ENCODE measurements at places on chromosomes 6 and 20.

DNA sequence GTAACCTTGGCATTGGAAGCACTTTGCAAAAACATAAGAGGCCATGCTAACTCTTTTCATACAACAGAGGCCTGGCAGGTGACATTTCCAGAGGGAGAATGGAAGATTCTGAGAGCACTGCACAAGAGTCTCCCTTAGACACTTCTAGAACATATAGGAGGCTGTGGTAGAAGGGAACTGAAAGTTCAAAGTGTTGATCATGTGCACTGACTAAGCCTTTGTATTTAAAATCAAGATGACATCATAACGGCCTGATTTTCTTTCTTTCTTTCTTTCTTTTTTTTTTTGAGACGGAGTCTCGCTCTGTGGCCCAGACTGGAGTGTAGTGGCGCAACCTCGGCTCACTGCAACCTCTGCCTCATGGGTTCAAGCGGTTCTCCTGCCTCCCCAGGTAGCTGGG lies 26.8 kb upstream of the DNAAF9 start:
- DNase-seq: no peak

DNA sequence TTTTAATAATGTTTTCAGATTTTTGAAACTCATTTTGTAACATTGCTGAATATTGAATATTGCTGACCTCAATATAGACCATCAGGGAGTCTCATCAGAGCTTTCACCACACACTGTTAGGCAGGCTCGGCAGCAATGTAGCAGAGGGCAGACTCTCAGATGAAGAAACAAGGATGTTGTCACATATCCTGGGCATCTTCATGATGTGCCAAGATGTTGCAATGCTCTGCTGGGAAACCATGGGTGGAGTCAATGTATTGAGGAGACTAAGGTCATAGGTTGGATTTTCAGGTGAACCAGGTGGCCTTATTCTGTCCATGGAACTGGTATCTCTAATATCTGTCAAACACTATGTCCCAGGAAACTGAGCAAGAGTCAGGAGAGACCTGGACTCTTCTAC lies 27.3 kb downstream of the NR2E1 start:
- DNase-seq: no peak

GRCh38 chr6:112522587-112522986 lies 175.5 kb downstream of the RFPL4B start:
- no peak for DNase-seq

GRCh38 chr20:34861386-34862084 lies 11.1 kb downstream of the GGT7 start:
- DNase-seq: no peak

GRCh38 chr6:139473231-139473701 lies 98.8 kb upstream of the CITED2 start:
- DNase-seq: no peak

- no peak for DNase-seq
Observed at GRCh38 chr6:114581293-114581692, 238.5 kb upstream of the HS3ST5 start.

DNA sequence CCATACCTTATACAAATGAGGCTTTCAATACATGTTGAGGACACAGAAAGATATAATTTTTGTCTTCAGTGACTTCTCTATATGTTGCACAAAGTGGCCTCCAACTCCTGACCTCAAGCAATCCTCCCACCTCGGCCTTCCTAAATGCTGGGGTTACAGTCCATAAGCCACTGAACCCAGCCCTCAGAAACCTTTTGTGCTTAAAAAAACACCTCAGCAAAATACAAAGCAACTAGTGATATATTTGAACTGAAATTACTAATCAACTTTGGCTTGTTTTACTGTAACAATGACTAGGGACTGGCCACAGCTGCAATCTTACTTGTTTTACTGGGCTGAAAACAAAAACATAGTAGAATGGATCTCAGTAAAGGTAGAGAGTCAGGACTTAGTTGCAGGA lies 3.2 kb upstream of the ZNF184 start:
- DNase-seq: no peak

DNA sequence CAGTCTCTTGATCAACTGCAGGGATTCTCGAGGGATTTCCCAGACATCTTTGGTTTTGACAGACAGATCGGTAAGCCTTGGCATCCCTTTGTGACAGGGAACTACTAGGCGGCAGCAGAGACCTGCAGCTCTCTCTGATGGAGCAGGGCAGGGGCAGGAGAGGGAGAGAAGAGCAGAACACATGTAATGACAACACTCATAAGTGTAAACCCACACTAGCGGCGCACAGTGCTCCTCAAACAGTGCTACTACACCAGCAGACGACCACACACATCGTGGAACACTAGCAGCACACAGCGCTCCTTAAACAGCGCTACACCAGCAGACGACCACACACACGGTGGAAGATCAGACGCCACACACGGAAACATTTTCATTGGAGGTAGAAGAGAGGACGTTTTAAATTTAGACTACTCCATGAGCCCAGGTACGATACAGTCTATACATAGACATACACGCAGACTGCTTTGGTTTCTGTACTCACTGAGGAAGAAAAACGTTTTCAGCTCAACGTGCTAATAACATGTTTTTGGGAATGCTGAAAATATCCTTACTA lies 94.5 kb upstream of the TRAF3IP2 start:
- DNase-seq: no peak

DNA sequence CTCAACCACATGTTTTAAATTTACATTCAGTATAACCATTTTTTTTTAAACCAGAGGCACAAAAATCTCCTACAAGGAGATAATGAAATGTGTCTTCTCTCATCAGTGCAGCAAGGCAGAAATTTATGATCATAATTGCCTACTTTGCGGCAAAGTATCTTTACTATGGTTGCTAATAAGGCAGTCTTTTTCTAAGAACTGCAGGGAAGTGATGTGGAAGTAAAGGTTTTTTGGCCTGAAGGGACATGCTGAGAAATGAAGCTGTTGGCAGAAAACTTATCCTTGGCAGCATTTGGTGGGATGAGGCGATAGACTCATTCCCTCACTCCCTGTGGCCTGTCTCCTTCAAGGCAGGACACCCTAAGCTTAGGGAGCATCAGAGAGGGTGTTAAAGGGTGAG lies 48.7 kb downstream of the SCGN start:
- no peak for DNase-seq

DNA sequence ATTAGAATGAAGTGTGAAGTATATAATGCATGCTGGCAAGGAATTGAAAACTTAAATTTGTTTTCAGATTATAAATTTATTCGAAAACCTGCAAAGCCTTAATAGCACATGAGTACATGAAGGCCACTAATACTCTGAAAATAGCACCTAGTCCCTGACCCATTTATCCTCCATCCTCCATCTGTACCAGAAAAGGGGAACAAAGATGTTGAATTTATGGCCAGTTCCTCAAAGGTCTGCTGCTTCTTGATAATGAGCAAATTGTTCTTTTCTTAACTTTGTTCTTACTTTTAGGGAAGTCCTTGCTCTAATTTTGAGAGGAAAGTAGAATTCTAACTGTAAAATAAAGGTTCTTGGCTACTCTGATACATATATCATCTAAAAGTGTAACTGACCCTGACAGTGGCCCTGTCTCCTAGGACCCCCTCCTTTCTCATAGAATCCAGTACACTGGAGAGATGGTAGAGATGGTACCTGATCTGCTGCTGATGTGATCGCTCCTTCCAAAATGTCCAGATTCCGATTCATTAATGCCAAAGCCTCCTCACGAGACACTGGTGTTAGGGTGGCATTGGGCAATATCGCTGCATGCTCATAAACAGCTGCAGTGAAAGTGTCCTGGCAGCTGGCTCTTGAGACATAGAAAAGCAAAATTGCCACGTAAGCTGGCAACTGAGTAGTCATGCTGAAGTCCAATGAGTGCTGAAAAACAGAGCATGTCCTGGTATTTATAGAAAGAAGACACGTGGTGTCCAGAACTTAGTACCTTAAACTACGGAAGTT lies at the start of gene VNN1:
Gene VNN1, minus strand, starts transcription at position 704 of the 783 bp plus-strand sequence. Its CDS starts 20 bp downstream, at position 684.
- DNase-seq: no peak

DNA sequence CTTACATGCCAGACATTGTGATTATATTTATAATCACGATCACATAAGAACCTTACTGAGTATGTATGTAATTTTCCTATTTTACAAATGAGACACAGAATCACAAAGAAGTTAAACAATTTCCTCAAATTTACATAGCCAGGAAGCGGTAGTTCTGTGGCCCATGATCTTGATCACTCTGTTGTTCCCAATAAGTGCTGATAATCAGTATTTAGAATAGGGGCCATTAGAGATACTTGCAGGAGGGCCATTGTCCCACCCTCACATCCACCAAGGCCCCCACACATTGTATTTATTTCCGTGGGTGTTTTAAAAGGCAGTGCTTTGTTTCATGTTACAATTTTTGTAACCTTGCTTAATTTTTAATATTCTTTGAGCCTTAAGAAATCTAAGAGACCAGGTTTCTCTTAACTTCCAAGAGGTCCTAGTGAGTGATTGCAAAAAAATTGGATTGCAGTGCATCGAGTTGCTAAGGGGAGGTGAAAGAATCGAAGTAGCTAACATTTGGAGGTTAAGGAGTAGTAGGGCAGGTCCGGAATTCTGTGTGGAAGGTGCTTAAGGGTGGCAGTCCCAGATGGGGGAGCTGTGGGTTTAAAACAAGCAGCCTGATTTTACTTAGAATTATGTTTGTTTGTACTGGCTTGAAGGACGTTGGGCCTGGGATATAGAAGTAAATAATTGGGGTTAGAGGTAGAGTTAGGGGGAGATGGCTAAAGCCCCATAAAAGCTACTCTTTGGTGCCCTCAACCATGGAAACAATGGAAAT lies 339.4 kb downstream of the CDKAL1 start:
- DNase-seq: no peak

DNA sequence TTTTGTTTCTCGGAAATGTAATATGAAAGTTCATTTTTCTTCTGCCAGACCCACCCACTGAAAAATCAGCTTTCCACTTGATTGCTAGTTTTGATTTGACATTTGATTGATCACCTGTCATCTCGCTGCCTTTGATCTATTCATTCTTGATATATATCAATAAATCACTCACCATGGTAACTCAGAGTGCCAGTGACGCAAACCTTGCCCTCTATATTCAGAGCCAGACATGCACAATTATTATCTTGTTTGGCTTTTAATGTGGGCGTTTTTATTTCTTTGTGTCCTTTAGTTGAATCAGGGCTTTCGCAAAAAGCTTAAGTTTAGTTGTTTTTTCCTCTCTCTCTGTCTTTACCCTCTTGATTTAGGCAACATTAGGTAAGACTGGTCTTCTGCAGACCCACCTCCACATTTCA lies 2.0 kb downstream of the TSHZ2 start:
- DNase-seq: no peak

DNA sequence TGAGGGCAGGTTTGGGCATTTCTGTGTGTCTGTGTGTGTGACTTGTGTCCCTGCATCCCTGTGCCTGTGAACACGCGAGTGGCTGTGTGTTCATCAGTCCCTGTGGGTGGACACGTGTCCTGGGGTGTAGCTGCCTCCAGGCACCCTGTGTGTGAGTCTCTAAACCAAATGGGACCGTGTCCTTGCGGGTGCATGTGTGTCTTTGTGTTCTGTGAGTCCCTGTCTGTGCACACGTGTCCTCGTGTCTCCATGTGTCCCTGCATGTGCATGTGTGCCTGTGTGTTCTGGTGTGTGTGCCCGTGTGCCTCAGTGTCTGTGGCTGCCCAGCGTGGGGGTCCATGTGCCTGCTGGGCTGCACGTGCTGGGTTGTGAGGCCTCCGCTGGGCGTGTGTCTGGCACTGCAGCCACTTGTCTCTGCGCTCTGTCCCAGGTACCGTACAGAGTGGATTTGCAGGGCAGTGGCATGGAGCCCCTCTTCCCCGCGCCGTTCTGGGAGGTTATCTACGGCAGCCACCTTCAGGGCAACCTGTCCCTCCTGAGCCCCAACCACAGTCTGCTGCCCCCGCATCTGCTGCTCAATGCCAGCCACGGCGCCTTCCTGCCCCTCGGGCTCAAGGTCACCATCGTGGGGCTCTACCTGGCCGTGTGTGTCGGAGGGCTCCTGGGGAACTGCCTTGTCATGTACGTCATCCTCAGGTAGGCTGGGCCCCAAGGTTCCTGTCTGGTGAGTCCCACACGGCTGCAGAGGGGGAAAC lies 8.2 kb upstream of the LKAAEAR1 start:
- DNase-seq: no peak

DNA sequence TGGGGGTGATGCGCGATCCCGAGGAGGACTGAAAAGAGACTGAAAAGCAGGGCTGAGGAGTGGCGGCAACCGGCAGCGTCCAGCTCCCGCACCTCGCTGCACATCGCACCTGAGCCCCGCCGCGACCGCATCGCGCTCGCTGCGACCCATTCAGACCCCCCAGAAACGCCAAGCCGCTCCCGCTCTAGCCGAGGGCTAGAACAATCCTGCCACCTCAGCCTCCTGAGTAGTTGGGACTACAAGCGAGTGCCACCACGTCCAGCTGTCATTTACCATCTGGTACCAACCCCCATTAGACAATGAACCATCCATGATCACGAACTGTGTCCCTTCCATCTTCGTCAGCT lies 33.2 kb downstream of the HLA-A start:
- DNase-seq: no peak

DNA sequence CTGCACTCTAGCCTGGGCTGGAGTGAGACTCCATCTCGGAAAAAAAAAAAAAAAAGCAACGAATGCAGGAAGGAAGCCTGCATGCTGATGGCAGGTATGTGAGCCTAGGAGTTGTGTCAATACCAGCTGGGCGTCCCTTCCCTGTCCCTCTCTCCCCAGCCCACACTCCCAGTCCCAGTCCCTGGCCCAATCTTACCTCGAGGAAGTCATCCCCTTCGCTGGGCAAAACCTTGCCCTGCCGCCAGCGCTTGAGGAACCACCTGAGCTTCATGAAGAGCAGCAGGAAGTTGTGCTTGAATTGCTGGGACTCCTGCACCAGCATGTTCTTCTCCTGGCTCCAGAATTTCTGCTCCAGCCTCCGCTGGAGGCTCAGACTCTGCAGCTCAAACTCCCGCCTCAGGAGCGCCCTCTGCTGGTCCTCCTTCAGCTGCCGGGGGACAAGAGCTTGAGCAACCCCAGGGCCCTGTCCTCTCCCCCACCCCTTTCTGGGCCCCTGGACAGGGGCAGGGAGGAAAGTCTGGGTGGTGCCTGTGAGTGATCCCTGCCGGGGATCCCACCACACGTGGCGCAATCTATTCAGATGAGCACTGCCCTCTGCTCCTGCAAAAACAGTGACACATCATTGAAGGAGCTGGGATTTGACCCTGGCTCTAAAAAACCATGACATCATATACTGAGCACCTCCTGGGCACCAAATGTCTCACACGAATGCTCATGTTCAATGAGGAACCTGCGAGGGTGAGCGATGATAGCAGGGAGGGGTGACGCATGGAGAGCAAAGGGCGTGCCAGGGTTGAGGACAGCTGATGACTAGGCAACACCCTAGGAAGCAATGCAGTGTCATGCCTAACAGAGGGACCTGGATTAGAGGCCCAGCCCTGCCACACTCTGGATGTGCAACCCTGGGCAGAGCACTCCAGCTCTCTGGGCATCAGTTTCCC lies 35.0 kb upstream of the DSN1 start:
- DNase-seq: no peak

Data from cortex of kidney (tissue), 1 donor.